ENCODE measurements at places on chromosomes 3 and 15.

GRCh38 chr3:161069511-161070251 is 35.5 kb downstream of the B3GALNT1 start:
- DNase-seq, result peak; percentile 7

GRCh38 chr3:123750209-123750608 is 133.9 kb downstream of the MYLK start:
- DNase-seq, result no peak

GRCh38 chr3:120151791-120152190 is 57.5 kb upstream of the GSK3B start:
- DNase-seq, result no peak

DNA sequence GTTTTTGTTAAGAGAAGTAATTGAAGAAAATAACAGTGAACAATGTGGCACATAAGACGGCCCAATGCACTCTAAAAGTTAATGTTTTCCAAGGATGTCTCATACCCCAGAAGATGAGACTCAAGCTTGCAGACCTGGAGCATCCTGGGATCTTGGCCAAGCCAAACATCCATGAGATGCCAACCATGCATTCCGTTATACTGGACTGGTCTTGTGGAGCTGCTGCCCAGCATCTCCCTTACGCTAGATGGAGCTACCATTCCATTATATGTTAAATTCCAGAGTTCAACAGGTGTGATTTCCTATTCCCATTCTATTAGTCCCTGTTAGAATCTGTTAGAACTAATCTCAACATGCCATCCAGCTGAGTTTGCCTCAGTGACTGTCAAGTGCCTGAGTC is 181.8 kb downstream of the PDCD6IP start:
- DNase-seq, result no peak

DNA sequence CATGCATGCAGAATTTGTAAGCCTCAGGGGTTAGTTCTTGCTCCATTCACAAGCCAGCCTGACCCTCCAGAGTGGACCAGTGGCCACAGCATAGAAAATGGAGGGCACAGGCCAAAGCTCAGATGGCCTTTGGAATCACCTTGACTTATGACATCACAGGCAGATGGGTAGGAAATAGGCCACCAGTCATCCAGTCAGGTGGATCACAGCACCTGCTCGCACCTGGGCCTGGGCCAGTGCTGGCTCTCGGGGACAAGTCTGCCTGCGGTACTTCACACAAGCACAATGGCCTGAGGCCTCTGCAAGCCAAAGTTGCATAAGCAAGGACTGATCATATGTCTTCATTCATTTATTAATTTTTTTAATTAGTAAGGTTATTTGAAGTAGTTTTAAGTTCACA is 39.3 kb downstream of the PPCDC start:
- DNase-seq, result no peak

- no peak for DNase-seq
These were observed 157.9 kb downstream of the FAM43A start for GRCh38 chr3:194843556-194843955.

All from keratinocyte (primary cell).